Breast epithelium (tissue), 4 donors: ENCODE measurements at places on chromosomes 2 and 18. TPM values are rescaled to one million over a fixed set of nuclear protein-coding genes. Genes with fewer than 3 reads are reported as not detected.

POTEI gene
- total RNA-seq: not detected

UGT1A8 gene
- not detected for total RNA-seq

GCG gene
- not detected for total RNA-seq

ABCB11 gene
- 18.4 TPM for total RNA-seq

ECEL1 gene
- 2.3 TPM for total RNA-seq

GALR1 gene
- total RNA-seq: not detected

ADCYAP1 gene
- total RNA-seq: 1.2 TPM

HNMT gene
- total RNA-seq: 94.7 TPM

ALPI gene
- not detected for total RNA-seq

MOB4 gene
- total RNA-seq: 34.7 TPM
